Lower lobe of right lung (tissue), 2 donors: ENCODE measurements at places on chromosomes 7 and 10. TPM values are rescaled to one million over a fixed set of nuclear protein-coding genes. Genes with fewer than 3 reads are reported as not detected.
A peak's percentile ranks its signal among the peaks of the same experiment; 100 is the strongest.

TRIM73 gene
- total RNA-seq = 5.6 TPM

CHST12 gene
- 29.2 TPM for total RNA-seq

NHLRC2 gene
- 43.6 TPM for total RNA-seq

GPC2 gene
- 0.77 TPM for total RNA-seq

ANKRD30A gene
- not detected for total RNA-seq

ANKRD1 gene
- 47.5 TPM for total RNA-seq

GIMAP2 gene
- 46.9 TPM for total RNA-seq

SMIM30 gene
- 55.6 TPM for total RNA-seq

GRCh38 chr7:79272066-79272669 is 181.3 kb downstream of the MAGI2 start:
- H3K27ac ChIP-seq = no peak overlapping the region
- no peaks in the 10 kb centered on the region for H3K4me1 ChIP-seq
- H3K27me3 ChIP-seq = no peaks in the 10 kb centered on the region

DNA sequence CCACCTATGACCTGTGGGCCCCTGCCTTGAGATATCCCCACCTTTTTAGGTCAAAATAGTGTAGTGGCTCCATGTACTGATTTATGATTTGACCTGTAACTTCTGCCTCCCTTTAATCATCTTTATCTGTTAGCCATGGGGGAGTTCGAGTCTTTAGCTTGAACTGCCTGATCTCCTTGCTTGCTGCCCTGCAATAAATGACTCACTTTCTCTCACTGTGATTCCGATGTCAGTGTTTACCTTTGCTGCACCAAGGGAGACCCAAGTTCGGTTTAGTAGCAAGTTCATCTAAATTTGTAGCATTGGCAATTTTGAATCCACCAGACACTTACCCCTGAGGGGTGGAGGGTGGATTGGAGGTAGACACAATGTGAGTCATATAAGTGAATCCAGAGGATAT is 814.6 kb upstream of the AUTS2 start:
- no peaks in the 10 kb centered on the region for H3K4me1 ChIP-seq
- no peaks in the 10 kb centered on the region for H3K36me3 ChIP-seq
- no peak overlapping the region for H3K4me3 ChIP-seq
- no peak for DNase-seq

DNA sequence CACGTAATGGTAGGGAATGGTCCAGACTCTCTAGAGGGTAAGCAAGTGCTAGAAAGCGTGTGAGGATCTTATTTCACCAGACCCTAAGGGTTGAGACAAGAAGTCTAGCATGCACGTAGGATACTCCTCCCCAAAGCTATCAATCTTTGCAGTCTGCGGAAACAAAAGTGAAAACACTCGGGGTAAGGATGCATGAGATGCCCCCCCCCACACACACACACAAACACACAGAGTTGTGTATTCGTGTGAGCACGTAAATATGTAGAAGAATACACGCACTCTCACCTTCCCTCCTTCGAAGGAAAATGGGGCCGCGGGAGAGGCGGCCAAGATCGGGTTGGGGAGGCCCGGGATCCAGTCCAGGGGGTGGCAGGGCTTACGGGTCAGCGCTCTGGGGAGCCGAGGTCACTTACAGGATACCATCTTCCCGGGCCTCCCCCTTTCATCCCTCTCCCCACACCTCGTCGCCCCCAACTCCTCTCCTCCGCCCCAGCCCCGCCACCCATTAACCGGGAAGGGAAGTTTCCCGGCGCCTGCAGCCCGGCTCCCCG is 455 bp downstream of the CUL2 start:
- peak overlapping the region; percentile 82 for H3K4me3 ChIP-seq
- H3K4me1 ChIP-seq = peaks cover 31% of the 10 kb centered on the region
- H3K27me3 ChIP-seq = no peaks in the 10 kb centered on the region
- no peaks in the 10 kb centered on the region for H3K36me3 ChIP-seq

DNA sequence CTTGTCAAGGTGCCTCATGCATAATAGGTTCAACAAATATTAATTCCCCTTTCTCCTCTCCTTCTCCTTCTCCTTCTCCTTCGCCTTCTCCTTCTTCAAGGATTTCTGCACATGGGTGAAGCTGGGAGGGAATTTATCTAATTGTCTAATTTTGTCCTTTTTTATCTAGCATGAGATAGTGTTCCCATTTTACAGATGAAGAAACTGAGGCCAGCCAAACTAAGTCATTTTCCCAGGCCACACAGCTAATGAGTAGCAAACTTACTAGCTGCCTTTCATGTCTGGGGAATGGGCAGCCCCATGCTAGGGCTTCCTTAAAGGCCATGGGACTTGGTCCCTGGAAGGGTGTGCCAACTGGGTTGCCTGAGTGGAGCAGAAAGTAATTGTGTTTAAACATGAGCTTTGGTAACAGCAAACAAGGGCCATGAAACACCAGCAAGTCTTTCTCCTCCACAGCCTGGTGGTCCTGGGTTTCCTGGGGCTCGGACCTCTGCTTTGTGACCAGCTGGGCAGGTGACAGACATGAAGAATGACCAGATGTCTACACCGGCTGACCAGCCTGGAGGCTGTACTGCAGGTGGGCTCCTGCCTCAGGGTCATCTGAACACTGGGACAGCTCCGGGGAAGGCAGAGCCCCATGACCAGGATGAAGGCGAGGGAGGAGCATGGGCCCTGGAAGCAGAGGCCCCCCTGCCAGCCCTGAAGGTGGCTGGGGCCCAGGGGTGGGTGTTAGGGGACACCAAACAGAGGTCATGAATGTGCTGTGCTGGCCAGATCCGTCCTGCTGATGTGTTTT is 138.0 kb downstream of the PTPN20 start:
- no peaks in the 10 kb centered on the region for H3K36me3 ChIP-seq
- H3K27me3 ChIP-seq = no peaks in the 10 kb centered on the region
- no peak overlapping the region for H3K27ac ChIP-seq

- peaks cover 38% of the 10 kb centered on the region for H3K36me3 ChIP-seq
- H3K4me3 ChIP-seq = no peak overlapping the region
- no peaks in the 10 kb centered on the region for H3K27me3 ChIP-seq
- no peak for DNase-seq
These were observed 194.6 kb downstream of the MLLT10 start for GRCh38 chr10:21728618-21729017.

DNA sequence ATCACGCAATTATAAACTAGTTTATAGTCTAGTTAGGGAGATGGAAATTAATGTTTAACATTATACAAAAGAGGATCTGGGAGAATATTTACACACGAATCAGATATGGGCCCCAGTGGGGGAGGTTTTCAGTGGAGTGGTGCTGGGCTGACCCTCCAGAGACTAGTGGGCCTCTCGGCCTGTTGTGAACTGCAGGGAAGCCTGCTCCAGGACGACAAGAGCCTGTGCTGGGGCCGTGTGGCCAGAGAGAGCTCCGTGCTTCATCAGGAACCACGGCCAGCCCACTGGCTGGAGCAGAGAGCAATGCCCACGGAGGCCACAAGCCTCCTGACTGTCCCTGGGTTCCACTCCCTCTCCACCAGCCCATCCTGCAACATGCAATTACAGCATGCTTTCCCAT is 11.3 kb upstream of the ESYT2 start:
- no peak overlapping the region for H3K4me3 ChIP-seq
- no peaks in the 10 kb centered on the region for H3K27me3 ChIP-seq
- DNase-seq = no peak

DNA sequence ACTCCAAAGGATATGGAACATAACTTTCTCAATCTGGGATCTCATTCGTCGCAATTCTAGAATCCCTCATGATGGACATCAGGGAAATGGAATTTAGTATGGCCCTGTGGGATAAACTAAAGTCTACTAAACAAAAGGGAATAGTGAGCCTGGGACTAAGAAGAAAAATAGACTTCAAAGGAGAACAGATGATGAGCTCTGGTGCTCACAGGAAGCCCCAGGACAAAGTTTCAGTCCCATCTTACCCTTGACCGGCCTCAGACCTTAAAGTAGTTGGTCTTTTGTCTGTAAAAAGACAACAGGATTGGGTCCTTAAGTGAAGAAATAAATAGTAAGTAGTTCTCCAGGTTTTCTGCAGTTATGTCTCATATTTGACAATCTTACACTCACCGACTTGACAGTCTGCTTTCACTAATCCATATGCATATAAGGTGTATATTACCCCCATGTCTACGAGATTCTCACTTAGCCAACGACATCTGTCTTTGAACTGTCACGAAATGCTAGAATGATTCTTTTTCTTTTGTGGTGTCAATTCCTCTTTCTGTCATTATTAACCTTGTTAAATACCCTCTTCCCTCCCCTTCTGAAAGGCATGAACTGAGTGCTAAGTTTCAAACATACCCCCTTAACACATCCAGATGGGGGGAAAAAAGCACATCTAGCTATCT is 10.9 kb upstream of the IKZF1 start:
- no peaks in the 10 kb centered on the region for H3K36me3 ChIP-seq
- DNase-seq = no peak
- no peaks in the 10 kb centered on the region for H3K27me3 ChIP-seq
- H3K4me1 ChIP-seq = no peaks in the 10 kb centered on the region
- H3K27ac ChIP-seq = no peak overlapping the region
- H3K4me3 ChIP-seq = no peak overlapping the region

- no peaks in the 10 kb centered on the region for H3K27me3 ChIP-seq
- DNase-seq = no peak
- H3K4me1 ChIP-seq = peaks cover 65% of the 10 kb centered on the region
These were observed 2.6 kb downstream of the TMEM243 start for GRCh38 chr7:87216701-87217508.

GRCh38 chr10:85916286-85916685 is 450.3 kb downstream of the GRID1 start:
- H3K36me3 ChIP-seq = no peaks in the 10 kb centered on the region
- H3K4me1 ChIP-seq = no peaks in the 10 kb centered on the region
- DNase-seq = no peak
- H3K27ac ChIP-seq = no peak overlapping the region
- no peaks in the 10 kb centered on the region for H3K27me3 ChIP-seq

GRCh38 chr10:113345826-113346624 is 206.8 kb upstream of the HABP2 start:
- no peaks in the 10 kb centered on the region for H3K4me1 ChIP-seq
- H3K4me3 ChIP-seq = no peak overlapping the region
- no peaks in the 10 kb centered on the region for H3K27me3 ChIP-seq
- H3K27ac ChIP-seq = no peak overlapping the region
- DNase-seq = no peak

- no peak overlapping the region for H3K27ac ChIP-seq
- DNase-seq = no peak
- H3K27me3 ChIP-seq = no peaks in the 10 kb centered on the region
- H3K4me3 ChIP-seq = no peak overlapping the region
- H3K36me3 ChIP-seq = no peaks in the 10 kb centered on the region
These were observed 395.1 kb upstream of the ANKRD30A start for GRCh38 chr10:36730316-36730715.

- H3K4me1 ChIP-seq = peaks cover 13% of the 10 kb centered on the region
- DNase-seq = no peak
- H3K36me3 ChIP-seq = no peaks in the 10 kb centered on the region
- H3K27me3 ChIP-seq = no peaks in the 10 kb centered on the region
- H3K4me3 ChIP-seq = no peak overlapping the region
These were observed 11.3 kb upstream of the AKR1C2 start for GRCh38 chr10:5014936-5015335.

DNA sequence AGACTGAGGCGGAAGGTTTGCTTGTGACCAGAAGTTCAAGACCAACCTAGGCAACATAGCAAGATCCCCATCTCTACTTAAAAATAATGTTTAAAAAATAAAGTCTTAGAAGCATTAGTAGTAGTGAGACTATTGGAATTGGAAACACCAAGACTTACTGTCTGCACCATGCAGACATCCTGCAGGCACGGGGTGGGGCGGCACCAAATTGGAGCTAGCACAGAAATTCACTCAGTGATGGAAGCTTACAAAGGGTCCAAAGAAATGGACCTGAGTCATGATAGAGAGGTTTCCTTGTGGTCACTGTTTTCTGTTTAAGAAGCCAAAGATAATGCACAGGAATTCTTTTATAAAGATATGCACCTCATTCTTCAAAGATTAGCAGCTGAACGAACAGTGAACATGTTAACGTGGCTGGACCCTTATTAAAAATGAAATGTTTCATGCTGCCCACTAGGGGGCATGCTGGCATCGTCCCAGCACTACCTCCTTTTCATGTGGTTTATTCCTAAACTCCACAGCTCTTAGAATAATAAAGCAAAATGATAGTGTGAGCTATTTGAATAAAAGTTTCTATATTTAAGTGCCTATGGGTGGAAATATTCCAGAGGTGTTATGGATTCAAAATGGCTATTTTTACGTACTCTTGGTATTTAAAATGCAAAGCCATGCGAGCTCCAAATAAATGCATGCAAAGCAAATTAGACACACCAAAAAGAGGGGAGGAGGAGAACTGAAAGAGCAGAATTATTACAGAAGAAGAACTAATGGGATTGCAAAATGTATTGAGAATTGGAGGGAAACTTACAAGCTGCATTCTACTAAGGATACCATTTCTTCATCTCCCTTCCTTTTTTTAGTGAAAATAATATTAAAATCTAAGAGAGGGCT is 28.6 kb downstream of the PDSS1 start:
- no peak overlapping the region for H3K4me3 ChIP-seq
- H3K4me1 ChIP-seq = no peaks in the 10 kb centered on the region
- no peak overlapping the region for H3K27ac ChIP-seq
- H3K27me3 ChIP-seq = no peaks in the 10 kb centered on the region

DNA sequence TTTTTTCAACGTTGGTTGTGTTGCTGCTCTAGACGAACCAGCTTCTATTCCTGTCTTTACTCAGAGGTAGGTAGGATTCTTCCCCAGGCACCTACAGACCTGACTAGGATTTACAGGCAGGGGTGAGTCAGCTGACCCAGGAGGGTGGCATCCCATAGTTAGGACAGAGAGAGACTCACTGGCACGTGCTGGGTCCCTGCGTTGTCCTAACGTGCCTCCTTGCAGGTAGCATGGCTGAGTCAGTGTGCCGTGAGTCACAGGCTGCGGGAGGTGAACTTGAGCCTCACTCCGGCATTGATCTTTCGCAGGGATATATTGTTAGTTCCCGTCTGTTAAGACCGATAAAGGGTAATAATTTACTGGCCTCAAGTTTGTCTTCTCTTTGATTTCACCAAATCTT is 96.5 kb downstream of the PFKFB3 start:
- no peak overlapping the region for H3K4me3 ChIP-seq
- peaks cover 36% of the 10 kb centered on the region for H3K4me1 ChIP-seq
- no peak for DNase-seq
- no peaks in the 10 kb centered on the region for H3K36me3 ChIP-seq

- DNase-seq = no peak
- no peaks in the 10 kb centered on the region for H3K36me3 ChIP-seq
- no peaks in the 10 kb centered on the region for H3K4me1 ChIP-seq
- no peaks in the 10 kb centered on the region for H3K27me3 ChIP-seq
- no peak overlapping the region for H3K27ac ChIP-seq
These were observed 26.3 kb upstream of the ITGB8 start for GRCh38 chr7:20304366-20304765.
